NCI-H187 treated with DMSO at 0.1 percent for 48 hours (cell line): ENCODE measurements at places on chromosomes 1 and 21.

- DNase-seq = no peak
These were observed 3.4 kb downstream of the PTTG1IP start for GRCh38 chr21:44869781-44870747.

- DNase-seq = no peak
These were observed 87.9 kb downstream of the VAV3 start for GRCh38 chr1:107877092-107877491.

DNA sequence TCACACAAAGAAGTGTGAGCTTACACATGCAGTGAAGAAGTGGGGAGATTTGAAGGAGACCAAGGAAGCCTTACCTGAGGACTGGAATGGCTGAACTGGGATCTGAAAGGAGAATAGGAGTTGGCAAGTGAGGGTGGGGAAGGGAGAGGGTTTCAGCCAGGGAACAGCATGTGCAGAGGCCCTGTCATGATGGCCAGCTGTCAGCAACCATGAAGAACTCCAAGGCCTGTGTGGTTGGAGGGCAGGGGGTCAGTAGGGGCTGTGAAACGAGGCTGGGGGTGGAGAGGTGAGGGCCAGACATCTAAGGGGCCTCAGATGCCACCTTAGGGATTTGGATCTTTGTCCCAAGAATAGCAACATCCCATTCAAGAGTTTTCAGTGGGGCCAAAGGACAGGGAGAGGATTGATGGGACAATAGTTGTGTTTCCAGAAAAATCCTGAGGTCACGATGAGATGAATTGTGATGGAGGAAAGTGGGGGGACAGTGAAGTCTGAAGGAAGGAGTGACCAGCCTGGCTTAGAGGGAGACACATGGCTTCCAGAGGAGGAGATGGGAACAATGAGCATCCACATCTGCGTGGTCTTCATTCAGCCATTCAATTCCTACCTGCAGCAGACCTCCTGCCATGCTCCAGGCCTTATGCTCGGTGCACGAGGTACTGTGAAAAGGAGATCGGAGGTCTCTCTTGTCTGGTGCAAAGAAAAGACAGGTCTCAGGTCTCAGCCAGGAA lies 187.6 kb downstream of the MATN1 start:
- no peak for DNase-seq

- DNase-seq = no peak
These were observed 1.0 kb downstream of the PDXK start for GRCh38 chr21:43719748-43720538.

- DNase-seq = no peak
These were observed 926 bp downstream of the POU3F1 start for GRCh38 chr1:38045401-38046332.

- no peak for DNase-seq
These were observed 13.5 kb downstream of the NLRP3 start for GRCh38 chr1:247429496-247429895.

DNA sequence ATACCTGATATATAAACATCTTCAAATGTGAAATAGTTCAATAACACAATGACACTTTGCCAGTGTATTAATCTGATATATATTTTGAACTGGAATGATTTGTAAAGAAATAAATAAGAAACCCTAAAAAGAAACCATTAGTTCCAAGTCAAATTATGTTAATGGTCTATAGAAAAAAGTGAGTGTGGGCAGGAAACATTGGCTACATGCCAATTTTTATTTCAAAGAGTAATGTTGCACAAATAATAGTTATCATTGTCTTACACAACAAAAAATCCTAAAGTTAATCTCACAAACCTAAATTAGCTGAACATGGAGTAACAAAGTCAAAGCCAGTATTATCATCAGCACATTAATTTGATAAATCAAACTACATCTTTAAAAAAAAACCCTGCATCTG lies 37.9 kb upstream of the BATF3 start:
- DNase-seq = no peak

GRCh38 chr1:206782448-206782847 lies 10.2 kb upstream of the IL10 start:
- no peak for DNase-seq

DNA sequence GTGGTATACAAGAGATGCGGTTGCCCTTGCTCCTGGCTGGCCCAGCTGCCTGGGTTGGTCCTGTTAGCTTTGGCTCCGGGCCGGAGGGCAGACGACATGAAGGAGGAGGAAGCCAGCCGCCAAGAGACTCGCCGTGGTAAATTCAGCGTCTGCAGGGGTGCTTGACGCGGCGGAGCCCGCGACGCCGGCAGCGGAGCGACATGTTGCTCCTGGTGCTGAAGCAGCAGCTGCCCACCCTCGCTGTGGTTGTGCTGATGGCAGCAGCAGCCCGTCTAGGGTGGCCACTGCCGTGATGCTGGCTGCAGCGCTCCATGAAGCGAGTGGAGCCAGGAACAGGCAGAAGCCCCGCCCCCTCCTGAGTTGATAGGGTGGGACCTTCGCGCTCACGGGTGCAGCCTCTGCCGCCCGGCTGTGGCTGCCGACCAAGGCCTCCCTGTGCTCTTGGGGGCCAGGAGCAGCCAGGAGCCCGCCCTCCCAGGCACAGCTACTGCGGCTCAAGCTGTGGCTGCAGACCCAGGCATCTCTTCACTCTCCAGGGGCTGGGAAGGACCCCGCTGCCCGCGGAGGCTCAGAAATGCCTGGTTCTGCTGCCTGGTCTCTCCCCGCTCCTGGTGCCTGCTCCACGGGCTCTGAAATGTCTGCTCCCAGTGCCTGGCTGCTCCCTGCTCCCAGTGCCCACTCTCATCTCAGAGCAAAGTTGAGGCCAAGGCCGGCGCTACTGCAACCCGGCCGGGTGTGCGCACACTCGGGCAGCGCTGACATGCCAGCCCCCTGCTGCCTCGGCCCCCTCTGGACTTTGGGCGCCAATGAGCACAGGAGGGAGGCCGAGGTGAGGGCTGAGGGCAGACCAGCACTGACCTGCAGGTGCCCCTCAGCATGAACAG lies 4.4 kb upstream of the ZNF692 start:
- DNase-seq = no peak

- DNase-seq = no peak
These were observed 113.4 kb downstream of the MATN1 start for GRCh38 chr1:30609999-30610345.

- DNase-seq = no peak
These were observed 20.7 kb upstream of the TRIM45 start for GRCh38 chr1:117142200-117142599.

DNA sequence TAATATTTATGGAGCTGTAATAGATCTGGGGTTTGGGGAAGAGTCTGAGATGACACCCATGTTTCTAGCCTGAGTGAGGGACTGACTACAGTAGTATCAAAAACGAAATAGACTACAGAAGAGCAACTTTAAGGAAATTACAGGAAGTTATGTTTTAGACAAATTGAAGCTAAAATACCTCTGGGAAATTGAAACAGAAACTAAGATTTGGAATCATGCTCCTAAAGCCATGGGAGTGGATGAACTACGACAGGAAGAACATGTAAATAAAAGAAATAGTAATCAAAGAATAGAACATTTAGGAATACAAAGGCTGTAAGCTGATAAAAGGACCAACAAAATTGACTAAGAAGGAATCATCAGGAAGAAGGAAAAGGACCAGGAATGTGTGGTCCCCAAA lies 68.9 kb downstream of the KIAA0319L start:
- no peak for DNase-seq

DNA sequence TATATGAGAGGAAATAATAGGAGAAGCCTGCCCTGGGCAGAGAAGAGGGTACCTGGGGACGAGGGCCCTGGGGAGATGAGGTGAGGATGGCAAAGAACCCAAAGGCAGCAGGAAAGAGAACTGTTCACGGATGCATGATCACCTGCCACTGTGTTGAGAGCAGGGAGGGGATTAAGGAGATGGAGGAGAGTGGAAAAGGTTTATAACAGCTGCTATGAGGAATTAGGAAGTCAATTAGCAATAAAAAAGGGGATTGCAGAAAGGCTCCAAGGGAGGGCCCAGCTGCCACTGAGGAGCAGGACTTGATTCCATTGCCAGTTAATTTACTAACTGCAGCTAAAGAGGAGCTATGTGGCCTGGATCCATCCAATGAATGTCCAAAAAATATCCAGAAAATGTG lies 61.1 kb downstream of the GFI1 start:
- no peak for DNase-seq
